Stromal cell of bone marrow (primary cell): ENCODE measurements at places on chromosomes 7 and 10.

DNA sequence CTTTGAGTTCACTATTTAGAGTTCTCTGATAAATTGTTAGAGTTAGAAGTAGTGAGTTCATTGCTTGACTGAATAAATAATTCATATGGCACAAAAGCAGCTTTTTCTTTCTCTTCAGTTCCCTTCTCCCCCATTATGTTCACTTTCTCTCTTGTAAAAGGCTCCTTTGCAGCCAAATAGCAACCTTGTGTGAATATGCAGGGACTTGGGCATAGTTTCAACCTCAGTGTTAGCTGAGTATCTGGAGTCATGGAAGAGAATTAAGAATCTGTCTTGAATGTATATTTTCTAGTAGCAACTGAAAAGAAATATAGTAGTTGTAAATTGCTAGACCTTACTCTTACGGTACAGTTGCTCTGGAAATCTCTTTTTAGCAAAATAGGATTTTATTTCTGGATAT is 31.9 kb downstream of the ZEB1 start:
- no peak for DNase-seq

GRCh38 chr10:126734015-126734414 is 63.5 kb upstream of the C10orf90 start:
- DNase-seq: peak; percentile 31

DNA sequence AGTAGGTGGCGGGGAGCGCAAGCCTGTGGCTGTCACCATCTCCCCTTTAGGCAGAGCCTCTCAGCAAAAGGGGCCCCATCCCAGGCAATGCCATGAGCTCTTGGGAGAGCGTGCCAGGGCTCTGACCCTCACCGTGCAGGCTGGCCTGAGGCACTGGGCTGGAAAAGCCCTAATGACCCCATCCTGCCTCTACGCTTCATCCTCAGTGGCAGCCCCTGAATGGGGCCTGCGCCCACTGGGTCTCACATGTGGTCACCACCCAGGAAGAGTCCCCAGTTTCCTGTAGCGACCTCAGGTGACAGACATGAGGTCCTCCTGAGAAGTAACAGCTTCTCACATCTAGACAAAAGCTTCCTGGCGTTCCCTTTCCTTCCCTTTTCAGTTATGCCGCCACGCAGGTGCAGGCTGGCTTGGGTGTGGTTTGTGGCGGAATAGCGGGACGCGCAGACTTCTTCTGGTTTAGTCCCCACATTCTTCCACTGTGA is 59.2 kb downstream of the CLEC2L start:
- no peak for DNase-seq

DNA sequence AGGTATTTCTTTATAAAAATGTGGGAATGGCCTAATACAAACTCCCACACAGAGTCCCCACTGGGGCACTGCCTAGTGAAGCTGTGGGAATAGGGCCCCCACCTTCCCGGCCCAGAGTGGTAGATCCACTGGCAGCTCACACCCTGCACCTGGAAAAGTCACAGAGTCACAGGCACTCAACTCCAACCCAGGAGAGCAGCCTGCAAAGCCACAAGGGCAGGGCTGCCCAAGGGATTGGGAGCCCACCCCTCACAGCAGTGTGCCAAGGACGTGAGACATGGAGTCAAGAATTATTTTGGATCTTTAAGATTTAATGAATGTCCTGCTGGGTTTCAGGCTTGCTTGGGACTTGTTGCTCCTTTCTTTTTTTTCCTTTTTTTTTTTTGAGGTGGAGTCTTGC is 5.3 kb upstream of the DNAJC12 start:
- no peak for DNase-seq

DNA sequence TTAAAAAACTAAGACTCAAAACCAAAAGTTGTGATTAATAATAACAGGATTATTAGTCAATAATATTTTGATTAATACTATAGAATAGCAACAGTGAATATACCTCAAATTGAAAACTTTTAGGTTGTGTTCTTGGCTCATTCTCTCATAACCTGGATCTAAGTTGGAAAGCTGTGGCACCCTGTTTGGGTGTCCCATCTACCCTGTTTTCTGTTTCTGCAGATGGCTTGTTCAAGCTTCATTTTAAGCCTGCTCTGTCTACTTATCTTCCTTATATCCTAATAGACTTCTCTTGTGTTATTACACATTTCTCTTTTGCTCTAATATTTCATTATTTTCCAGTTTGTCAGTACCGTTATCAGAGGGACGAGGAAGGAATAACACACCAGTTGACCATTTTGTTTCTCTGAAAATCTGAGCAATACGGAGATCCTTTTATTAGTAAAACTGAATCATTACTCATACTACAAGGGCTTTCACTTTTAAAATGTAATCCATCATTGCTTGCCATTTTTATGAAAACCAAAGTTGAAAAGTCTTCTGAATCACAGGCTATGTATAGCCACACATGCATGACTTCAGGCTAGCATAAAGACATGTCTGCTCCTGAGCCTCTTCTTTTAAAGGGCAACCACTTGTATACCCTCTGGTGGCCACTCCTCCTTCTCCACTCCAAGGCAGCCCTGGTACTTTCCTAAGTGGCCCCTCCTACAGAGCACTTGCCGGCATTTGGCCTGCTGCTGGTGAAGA is 22.3 kb downstream of the COX15 start:
- peak; percentile 55 for DNase-seq

GRCh38 chr7:27739301-27739908 is 557 bp upstream of the TAX1BP1 start:
- DNase-seq: no peak

GRCh38 chr10:124977648-124978375 is 35.9 kb downstream of the ZRANB1 start:
- no peak for DNase-seq

- DNase-seq: peak; percentile 48
Observed at GRCh38 chr7:15652776-15653290, 33.6 kb downstream of the MEOX2 start.

DNA sequence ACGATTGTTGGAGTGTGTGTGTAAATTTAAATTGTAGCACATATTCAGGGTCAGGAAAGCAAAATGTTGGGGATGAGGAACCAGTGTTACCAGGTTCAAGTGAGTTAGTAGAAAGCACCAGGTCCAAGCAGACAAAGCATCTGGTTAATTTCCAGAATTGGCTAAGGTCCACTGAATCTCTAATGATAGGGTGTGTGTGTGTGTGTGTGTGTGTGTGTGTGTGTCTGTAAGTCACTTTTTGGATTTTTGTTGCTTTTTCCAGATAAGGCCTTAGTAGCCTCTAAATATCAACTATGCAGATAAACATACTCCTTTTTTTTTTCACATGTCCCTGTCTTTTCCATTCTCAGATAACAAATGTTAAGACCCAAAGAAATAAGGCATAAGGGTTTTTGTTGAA is 36.6 kb upstream of the FMC1 start:
- DNase-seq: no peak

DNA sequence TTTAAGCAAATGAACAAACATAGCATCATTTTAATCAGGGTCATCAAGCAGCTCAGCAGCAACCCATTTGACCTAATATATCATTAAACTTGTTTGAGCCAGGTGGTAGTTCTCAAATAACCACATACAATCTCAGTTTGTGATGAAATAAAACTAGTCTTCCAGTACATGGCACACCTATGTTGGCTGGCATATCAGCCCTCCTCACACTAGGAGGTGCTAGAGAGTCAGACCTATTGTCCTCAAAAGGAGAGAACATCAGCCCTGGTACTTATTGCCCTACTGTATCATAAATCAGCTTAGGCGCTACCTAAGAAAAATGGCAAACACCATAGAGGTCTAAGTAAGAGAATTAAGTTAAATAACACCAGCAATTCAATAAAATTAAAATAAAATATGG is 81.7 kb downstream of the CABCOCO1 start:
- DNase-seq: no peak

GRCh38 chr7:85115006-85115405 is 71.8 kb downstream of the SEMA3D start:
- no peak for DNase-seq

DNA sequence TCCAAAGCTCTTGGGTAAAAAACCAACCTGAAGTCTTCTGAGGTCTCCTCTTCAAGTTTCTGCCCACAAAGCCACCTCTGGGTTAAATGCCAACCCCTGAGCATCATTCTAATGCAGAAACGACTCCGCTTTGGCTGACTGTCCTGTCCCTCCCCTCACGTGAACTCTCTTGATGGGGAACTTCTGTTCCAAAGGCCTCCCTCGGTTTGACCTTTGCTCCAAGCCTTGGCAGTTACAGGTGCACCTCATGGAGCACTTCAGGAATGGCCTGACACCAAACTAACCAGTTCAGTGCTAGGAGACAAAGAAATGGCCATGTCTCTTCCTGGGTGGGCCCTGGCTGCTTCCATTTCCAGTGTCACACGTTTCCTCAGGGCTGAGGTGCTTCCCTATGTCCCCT is 20.0 kb downstream of the CAMK2G start:
- no peak for DNase-seq

DNA sequence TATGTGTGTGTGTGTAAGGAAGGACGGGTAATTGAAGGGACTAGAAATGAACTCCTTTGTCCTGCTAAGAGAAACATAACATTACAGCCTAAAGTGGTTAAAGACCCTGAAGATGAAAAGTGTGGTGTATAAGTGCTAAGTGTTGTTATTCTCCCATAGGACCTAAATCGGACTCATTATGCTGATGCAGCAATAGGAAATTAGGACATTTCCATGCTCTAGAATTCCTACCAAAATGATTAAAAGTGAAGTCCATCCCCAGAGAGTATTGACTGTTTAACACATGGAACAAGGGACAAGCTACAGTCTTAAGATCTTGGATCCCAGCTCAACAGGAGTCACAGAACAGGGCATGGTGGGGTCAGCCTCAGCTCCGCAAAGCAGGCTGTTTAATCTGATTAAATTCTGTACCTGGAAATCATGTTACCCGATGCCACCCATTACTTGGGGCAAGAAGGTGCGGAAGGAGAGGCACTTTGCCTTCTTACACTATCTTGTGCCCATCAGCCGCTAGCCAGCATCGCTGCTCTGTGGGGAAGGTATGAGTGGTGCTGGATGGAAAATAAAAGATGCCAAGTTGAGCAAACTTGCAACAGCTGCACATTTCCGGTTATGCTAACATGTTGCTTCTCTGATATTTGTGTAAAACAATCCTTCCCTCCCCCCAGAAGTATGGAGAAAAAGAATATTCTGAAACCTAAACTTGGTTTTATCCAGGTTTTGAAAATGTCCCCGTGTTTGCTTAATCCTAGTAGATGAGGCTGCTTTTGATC is 100.5 kb downstream of the CREB5 start:
- no peak for DNase-seq

DNA sequence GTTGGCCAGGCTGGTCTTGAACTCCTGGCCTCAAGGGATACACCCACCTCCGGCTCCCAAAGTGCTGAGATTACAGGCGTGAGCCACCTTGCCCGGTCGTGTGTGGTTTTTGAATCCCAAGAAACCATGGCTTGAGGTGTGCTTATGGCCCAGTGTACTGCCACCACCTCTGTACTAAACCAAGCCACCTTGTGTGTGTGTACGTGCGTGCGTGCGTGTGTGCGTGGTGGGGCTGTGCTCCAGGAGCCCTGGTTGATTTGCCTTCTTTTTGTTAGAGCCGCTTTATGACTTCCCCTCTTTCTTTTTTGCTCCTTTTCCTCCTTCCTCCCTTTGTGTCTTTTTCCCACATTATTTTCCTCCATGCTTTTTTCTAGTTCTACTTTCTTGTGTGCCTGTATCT is 121.4 kb downstream of the CAMK1D start:
- DNase-seq: no peak
